ENCODE measurements at places on chromosomes 1 and 21.

DNA sequence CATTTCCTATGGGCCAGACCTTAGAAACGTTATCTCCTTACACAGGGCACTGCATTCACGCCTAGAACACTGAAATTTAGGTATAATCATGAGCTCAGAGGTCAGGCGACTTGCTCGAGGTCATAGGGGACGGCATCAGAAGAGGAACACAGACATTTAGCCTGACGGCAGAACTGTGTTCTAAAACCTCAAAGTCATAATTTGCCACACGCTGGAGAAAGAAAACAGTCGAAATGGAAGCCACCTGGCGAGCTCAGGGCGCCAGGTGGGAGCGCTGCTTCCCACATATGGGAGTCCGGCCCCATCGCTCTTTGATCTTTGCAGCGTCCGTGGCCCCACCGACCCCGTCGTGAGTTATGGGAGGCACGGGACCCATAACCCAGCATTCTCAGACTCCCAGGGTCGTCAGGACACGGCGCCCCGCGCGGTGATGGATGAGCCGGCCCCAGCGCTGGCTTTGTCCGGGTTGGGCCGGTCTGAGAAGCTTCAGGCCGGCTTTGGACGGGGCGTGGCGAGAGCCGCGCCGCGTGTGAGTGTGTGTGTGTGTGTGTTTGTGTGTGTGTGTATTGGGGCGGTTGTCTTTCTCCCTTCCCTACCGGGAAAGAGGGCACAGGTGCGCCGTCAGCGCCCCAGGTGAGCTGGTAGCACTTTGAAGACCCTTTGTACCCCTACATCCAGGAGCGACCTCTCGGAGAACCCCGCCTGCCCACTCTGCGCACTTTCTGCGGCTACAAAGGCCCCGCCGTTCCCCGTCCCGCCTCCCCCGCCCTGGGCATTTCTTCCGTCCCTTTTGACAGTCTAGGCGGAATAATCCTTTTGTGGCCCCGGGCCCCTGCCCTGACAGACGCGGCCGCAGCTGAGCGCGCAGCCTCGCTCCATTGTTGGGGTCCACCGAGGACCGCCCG lies 861 bp upstream of the DRAXIN start:
- no peak for DNase-seq

DNA sequence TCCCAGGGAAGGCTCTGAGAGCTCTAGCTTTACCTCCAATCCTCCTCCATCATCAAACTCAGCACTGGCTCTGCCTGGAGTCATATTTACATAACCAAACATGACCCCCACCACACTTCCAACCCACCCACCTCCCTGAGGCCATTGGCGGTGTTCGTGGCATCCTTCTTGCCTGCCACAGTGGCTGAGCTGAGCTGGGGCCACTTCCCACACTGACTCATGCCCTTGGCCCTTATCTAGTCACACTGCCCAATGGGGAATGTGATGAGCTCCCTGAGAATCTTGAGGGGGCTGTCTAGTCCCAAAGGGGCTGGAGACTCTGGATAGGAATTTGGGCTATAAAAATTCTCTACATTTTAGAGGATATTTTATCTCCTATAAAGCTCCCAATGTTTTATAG lies 230.9 kb upstream of the IRF2BP2 start:
- no peak for DNase-seq

DNA sequence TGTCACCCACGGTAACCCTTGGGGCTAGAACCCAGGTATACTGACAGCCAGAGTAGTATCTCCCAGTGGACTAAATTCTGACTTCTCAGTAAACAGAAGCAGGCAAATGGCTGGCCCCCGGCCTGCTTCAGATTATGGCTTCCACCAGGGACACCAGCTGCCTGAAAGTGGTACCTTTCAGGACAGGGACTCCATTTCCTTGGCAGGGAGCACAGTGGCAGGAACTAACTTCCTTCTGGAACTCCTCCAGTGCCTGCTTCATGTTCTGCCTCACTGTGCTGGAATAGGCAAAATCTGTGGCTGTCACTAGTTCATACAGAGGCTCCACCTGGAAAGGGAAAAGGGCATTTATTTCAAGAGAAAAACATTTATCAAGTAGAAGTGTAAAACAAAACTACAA lies 32.7 kb downstream of the C8B start:
- no peak for DNase-seq

DNA sequence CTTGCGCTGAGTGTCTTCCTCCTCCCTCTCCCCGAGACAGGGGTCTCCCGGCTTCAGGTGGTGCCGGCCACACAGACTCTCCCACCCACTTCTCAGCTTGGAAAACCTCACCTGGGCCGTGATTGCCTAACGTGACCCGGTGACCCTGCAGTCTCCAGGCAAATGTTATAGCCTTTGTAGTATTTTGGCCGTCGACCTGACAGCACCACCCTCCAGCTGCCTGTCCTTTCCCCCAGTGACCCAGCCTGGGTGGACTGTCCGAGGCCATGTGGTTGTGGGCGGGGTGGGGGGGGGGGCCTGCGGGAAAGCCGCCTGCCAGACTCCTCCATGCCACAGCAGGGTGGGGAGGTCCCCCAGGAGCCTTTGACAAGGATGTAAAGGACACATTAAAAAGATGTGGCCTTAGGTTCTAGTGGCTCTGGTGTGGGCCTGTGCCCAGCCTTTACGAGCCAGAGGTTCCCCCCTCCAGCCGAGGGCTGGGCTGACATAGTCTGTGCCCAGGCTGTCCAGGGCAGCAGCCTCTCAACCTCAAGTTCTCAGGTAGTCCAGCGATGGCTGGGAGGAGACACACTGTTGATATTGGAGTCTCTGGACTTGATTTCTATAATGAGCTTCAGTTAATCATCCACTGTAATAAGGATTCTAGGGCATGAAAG lies 8.1 kb downstream of the TOR3A start:
- DNase-seq: no peak

DNA sequence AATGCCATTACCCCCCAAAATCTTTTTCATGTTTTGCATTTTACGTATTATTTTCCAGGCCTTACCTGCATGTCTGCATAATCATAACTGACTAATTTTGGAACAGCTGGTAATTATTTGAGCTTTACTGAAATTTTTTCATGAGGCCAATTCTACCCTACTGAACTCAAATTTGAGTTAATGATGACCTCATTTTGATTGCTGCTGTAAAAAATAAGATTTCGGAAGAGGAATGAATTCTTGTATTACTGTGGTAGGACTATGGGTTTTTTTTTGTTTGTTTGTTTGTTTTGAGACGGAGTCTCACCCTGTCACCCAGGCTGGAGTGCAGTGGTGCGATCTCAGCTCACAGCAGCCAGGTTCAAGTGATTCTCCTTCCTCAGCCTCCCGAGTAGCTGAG lies 2.6 kb upstream of the METTL18 start:
- no peak for DNase-seq

DNA sequence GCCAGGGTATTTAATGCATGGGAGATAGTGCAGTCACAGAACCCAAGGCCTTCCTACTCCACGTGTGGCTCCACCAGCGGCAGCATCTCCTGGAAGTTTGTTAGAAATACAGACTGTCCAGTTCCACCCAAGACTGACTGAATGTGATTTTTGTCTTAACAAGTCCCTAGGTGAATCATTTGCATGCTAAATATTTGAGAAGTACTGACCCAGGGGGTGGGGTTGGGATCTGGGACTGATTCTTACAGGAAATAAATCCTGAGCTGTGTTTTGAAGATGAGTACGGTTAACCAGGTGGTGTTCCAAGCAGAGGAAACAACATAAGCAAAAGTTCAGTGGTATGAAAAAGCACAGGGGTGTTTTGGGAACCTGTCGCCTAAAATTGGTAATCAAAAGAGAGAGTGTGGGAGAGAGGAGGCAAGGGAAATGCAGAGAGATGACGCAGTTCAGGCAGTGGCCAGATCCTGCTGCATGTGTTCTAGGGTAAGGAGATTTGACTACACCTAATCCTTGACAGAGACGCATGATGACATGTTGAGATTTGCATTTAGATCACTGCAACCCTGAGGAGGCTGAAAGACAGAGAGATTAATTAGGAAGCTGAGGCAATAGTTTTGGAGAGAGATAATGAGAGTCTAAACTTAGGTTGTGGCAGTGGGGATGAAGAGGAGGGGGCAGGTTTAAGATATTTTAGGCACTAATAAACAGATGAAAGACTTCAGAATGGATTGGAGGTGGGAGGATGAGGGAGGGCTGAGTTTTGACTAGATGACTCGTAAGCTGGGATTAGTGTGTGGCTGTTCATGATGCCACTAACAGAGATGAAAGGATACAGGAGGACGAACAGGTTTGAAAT lies 3.7 kb upstream of the ZNF326 start:
- no peak for DNase-seq

- no peak for DNase-seq
These were observed 19.4 kb upstream of the LAMTOR5 start for GRCh38 chr1:110426854-110427253.

- DNase-seq: no peak
These were observed 121.3 kb downstream of the PCBP3 start for GRCh38 chr21:45764792-45765191.

- DNase-seq: no peak
These were observed 37.4 kb upstream of the HSD17B7 start for GRCh38 chr1:162753001-162753658.

- peak; percentile 75 for DNase-seq
These were observed 1471.7 kb upstream of the B3GALT2 start for GRCh38 chr1:194658090-194658439.

GRCh38 chr1:228066891-228067654 lies 15.4 kb upstream of the ARF1 start:
- no peak for DNase-seq

DNA sequence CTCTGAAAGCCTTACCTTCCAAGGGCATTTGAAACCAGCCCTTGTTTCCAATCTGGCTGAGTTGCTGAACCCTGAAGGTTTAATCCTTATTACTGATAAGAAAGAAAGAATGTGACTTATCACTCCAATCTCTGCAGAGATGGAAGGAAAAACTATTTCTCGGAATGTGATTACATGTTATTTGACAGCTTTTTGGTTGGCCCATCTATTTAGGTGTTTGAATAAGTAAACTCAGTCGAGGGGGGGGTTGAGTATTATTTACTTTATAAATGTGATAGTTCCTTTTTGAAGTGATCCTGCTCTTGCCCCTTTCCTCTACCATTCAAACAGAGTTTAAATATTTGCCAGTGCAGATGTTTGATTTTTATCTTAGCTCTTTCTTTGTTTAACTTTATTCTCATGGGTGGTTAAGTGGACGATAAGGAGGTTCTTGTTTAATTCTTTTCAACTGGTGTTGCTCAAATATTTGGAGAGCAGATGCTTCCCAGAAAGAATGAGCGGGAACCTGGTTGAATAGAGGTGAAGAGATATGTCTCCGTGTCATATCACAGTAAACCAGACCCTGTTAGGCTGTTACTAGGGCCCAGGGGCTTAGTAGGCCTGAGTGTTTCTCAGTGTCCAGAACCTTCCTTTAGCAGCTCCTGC lies 126.1 kb downstream of the CACHD1 start:
- DNase-seq: no peak

DNA sequence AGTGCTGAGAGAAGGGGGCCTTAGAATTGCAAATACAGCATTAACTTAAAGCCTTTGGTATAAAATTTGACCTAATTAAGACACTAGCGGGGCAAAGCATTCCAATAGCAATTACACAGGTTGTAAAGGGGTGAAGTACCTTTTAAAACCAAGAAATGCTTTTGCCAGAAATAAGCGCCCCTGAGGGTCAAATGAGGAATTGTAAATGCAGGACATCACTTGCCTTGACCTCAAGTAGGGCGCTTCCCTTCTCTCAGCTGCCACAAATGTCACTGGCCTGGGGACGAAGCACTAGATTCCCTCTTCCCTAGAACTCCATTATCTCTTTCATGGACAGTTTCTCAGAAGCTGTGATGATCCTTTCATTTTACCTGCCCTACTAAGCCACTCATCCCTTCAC lies 48.3 kb downstream of the SEC16B start:
- DNase-seq: no peak

DNA sequence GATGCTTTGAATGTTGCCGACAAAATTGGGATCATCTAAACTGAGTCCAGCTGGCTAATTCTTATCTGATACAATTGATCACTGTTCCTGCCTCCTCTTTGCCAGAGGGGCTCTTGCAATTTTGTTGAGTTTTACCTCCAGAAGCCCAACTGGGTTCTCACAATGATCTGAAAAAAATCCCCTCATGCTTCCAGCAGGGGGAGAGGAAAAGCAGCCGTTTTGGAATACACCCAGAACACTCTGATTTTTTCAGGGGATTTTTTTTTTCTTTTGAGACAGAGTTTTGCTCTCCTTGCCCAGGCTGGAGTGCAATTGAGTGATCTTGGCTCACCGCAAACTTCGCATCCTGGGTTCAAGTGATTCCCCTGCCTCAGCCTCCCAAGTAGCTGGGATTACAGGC lies 13.9 kb upstream of the RERE start:
- DNase-seq: no peak

- peak; percentile 34 for DNase-seq
These were observed 56.9 kb downstream of the PTPRF start for GRCh38 chr1:43587594-43587993.

GRCh38 chr1:164561007-164561406 lies 2.0 kb downstream of the PBX1 start:
- no peak for DNase-seq

DNA sequence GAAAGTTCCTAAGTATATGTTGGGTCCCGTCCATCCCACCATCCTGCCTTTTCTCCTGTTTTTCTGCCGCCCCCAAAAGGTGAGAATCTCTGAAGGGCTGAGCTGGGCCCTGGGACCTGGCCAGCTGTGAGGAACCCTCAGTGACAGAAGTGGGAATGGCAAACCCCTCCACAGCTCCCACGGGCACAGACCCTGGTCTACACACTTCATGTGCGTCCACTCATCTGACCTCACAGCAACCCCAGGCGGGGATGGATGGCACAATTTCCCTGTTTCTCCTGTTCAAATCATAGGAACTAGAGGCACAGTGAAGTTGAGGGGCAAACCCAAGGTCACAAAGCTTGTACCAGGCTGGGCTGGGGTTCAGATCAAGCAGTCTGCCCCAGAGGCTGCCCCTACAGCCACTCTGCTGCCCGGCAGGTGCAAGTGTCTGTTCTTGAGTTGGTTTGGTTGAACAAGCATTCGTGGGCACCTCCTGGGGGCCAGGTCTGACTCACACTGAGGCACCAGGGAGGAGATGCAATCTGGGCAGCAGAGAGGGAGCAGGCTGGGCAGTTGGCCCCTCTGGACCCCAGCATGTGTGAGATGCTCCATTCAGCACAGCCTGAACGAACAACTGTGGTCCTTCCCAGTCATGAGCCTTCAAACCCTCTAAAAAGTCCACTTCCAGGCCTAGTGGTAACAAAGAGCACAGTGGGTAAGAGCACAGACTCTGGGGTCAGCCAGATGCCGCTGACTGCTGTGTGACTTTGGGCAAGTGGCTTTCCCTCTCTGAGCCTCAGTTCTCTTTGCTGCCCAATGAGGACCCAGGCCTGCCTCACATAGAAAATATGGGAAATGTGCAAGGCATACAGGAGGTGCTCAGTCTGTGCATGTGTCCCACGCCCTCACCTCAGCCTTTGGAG lies 4.0 kb downstream of the EDN2 start:
- DNase-seq: no peak

GRCh38 chr1:239112101-239112935 lies 274.1 kb upstream of the CHRM3 start:
- no peak for DNase-seq

DNA sequence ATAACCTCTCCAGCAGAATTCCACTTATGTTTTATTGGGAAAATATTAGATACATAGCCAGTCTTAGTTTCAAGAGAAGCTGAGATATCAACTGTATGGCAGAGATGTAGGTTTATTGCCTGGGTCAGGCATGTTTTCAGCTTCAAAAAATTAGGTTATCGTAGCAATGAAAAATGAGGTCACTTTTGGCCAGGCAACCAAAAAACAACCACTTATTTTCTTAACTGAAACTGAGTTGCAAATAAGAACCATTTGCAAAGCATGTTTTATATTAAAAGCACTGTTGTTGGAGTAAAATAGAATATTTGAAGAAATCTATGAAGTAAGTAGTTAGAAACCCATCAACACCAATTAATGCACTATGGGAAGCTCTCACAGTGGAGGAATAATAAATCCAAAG lies 5.5 kb upstream of the OR6Y1 start:
- DNase-seq: no peak
